ENCODE measurements at places on chromosomes 7 and 10.

- DNase-seq = no peak
Observed at GRCh38 chr7:125355899-125356298, 426.3 kb upstream of the POT1 start.

DNA sequence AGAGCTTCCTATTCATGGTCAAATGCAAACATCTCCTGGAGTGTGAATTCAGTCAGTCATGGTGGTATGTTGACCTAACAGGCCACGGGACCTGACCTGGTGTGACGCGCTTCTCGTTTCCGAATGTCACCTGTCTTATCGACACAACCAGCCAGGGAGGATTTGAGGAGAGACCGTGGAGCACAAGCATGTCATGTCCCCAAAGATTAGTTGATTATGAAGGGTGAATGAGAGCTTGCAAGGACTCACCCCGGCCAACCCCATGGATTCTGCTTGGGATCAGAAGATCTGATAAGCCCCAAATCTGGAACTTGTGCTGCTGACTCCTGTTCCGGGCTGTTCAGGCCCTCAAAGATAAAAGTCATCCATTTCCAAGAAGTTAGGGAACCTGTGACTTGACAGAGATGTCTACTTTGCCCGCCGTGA, 10.5 kb downstream of the ADRA2A start:
- DNase-seq = no peak

GRCh38 chr10:50624866-50625501, 1.2 kb upstream of the SGMS1 start:
- no peak for DNase-seq

- DNase-seq = no peak
Observed at GRCh38 chr7:130521258-130521951, 29.5 kb downstream of the MEST start.

- no peak for DNase-seq
Observed at GRCh38 chr7:78052112-78052511, 253.5 kb downstream of the PHTF2 start.

Measured in GM04504 (cell line).